ENCODE measurements at places on chromosomes 13 and 19.

- DNase-seq, result no peak
Observed at GRCh38 chr13:26019251-26019650, 32.6 kb downstream of the SHISA2 start.

GRCh38 chr13:33509642-33510229, 224.2 kb upstream of the STARD13 start:
- DNase-seq, result no peak

- no peak for DNase-seq
Observed at GRCh38 chr13:76741046-76741445, 145.2 kb downstream of the KCTD12 start.

- no peak for DNase-seq
Observed at GRCh38 chr19:41442473-41443355, at the start of gene ERICH4. ERICH4 (plus strand) TSS chr19:41443156; CDS start chr19:41443170, 14 bp downstream.

DNA sequence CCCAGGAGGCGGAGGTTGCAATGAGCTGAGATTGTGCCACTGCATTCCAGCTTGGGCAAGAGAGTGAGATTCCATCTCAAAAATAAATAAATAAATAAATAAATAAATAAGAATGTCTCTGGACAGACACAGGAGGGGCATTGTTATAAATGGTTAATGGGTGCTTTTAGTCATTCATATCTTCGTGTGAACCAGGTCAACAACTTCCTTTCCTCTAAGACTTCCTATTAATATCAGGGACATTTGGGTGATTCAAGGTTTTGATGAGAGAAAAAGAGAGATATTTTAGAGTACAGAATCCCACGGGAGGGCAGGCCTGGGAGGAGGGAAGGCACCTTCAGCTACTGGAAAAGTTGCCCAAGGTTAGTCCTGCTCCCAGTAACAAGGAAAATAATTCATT, 23.9 kb downstream of the DHRS12 start:
- no peak for DNase-seq

- DNase-seq, result no peak
Observed at GRCh38 chr19:54530866-54531265, 28.2 kb downstream of the LAIR2 start.

GRCh38 chr13:113499936-113500335, 9.4 kb upstream of the DCUN1D2 start:
- no peak for DNase-seq

- no peak for DNase-seq
Observed at GRCh38 chr13:38902551-38902950, 88.1 kb downstream of the STOML3 start.

DNA sequence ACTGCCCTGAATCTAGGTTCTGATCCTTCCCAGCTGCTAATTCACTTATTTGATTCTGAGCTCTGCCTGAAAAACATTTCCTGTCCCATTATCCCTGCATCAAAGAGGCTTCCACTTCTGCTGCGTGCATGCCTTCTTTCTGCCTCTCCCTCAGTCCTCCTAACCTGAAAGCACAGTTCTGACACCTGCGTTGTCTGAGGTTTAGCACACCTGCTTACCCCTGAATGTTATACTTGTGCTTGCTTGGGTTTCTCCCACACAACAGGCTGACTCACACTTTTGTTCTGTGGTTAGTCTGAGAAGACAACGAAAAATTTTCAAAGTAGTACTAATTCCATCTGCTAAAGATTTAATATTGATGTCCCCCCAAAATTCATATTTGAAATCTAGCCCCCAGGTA, 3.1 kb upstream of the SOHLH2 start:
- no peak for DNase-seq

GRCh38 chr19:46954502-46954992, 65.1 kb upstream of the NPAS1 start:
- no peak for DNase-seq
